ENCODE measurements at places on chromosomes 11 and 22.
A peak's percentile ranks its signal among the peaks of the same experiment; 100 is the strongest.

- DNase-seq: peak; percentile 95
Measured at GRCh38 chr11:62889484-62890437, 9.1 kb downstream of the SLC3A2 start.

- no peak for DNase-seq
Measured at GRCh38 chr22:29195118-29195963, 10.4 kb upstream of the EMID1 start.

- no peak for DNase-seq
Measured at GRCh38 chr11:130439160-130439519, 9.3 kb upstream of the ADAMTS15 start.

- no peak for DNase-seq
Measured at GRCh38 chr22:41810022-41810421, 9.5 kb downstream of the CCDC134 start.

- no peak for DNase-seq
Measured at GRCh38 chr11:115918576-115918975, 414.4 kb upstream of the CADM1 start.

- no peak for DNase-seq
Measured at GRCh38 chr22:21761086-21761485, 25.5 kb upstream of the YPEL1 start.

DNA sequence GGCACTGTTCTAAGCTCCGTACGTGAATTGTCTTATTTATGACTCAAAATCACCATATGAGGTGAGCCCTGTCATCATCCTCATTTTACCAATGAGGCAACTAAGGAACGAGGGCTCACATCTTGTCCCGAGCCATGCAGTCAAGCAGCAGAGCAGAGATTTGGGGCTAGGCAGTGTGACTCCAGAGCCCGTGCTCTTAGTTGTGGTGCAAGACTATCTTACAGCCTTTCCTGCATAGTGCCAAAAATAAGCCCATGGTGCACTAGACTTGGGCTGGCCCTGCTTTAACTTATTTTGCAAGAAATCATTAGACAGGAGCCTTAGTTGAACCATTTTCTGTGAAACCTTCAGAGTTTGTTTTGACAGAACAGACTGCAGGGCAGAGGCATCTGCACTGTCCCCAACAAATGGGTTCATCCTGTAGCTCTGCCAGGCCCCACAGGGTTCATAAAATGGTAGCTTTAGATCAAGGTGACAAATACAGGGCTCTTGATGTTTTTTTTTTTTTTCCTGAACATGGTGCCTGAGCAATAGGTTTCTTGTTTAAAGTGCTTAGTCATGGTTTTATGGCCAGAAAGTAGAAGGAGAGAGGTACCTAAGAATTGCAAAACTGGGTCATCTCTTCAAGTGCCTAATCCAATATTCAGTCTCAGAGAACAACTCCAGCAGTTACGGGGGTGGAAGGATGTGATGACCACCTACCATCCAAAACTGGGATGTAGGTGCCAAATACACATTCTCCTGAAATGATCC is 56.6 kb downstream of the BMAL1 start:
- no peak for DNase-seq

GRCh38 chr22:28883917-28884746 is 760 bp downstream of the ZNRF3 start:
- no peak for DNase-seq

GRCh38 chr22:19081351-19081750 is 40.9 kb downstream of the DGCR2 start:
- DNase-seq: no peak

DNA sequence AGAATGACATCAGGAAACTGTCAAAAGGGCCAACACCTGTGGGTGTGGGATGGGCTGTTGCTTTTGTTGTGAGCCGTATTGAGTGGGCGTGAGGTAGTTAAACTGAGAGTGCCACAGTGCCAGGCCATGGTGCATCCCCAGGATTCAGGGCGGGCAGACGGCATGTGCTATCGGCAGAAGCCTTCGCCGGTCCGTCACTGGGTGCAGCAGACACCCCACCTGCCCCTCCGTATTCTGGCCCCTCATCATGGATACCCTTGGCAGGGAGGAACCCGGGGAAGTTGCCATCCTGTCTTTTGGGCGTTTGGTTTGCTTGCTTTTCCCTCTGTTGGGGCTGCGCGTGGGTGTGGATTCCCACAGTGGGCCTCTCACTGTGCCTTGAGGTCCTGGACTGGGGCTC is 27.5 kb downstream of the ST14 start:
- DNase-seq: no peak

GRCh38 chr11:66617155-66617834 is 865 bp downstream of the RBM14 start:
- no peak for DNase-seq

- peak; percentile 51 for DNase-seq
Measured at GRCh38 chr22:44412136-44412731, 85.8 kb downstream of the RTL6 start.

All from islet precursor cell (in vitro differentiated cells).